ENCODE measurements at places on chromosomes 16 and 17. TPM values are rescaled to one million over a fixed set of nuclear protein-coding genes. Genes with fewer than 3 reads are reported as not detected.

GRCh38 chr16:35751191-35751941 lies 2292.0 kb downstream of the TP53TG3F start:
- H3K4me1 ChIP-seq = no peaks in the 10 kb centered on the region
- no peak overlapping the region for H3K4me3 ChIP-seq
- no peak for DNase-seq
- no peaks in the 10 kb centered on the region for H3K36me3 ChIP-seq
- H3K27ac ChIP-seq = no peak overlapping the region

DNA sequence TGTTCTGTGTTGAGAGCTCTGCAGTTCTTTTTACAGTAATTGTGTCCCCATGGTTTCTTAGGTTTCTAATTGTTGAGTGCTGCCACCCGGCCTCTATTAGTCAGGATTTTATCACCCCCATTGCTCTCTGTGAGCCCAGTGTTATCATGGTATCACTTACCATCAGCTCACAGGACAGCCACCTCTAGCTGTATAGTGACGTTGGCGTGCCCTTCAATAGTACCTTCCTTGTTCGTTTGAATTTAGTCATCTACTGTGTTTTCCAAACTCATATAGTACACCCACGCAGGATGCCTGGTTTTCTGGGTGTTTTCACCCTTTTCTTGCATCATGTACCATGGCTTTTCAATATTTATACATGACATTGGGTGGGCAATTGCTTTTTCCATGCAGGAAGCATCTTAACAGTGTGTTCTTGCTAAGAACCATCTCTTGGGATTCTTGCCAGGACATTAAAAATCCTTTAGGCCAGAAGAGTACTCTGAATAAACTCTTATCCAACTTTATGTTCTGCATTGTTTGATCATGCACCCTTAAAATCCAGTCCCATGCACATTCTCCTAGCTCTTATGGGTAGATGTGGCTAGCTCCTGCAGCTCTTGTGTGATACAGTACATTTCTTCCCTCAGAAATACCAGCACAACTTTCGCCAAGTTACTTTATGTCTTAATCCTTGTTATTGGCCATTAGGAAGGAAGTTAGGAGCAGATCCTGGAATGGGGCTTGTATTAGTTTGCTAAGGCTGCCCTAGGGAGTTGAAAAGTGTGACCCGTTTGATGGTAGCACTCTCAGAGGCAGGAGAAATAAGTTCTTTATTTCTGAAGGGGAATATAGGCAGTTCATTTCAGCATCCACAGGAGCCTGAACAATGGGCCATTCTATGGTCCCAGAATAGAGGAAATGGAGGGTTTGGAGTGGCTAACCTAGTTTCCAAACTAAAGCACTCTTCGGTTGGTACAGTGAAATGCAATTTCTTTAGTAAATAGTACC lies 11.3 kb upstream of the ABCA10 start:
- no peak overlapping the region for H3K27ac ChIP-seq
- no peak for DNase-seq
- H3K4me1 ChIP-seq = no peaks in the 10 kb centered on the region
- no peak overlapping the region for H3K4me3 ChIP-seq
- H3K36me3 ChIP-seq = no peaks in the 10 kb centered on the region
- no peaks in the 10 kb centered on the region for H3K27me3 ChIP-seq

- H3K4me1 ChIP-seq = no peaks in the 10 kb centered on the region
- no peak for DNase-seq
- no peaks in the 10 kb centered on the region for H3K27me3 ChIP-seq
- no peaks in the 10 kb centered on the region for H3K36me3 ChIP-seq
- H3K4me3 ChIP-seq = no peak overlapping the region
Measured at GRCh38 chr17:34306466-34306865, 12.8 kb upstream of the CCL8 start.

Gene SMIM36
- total RNA-seq = not detected
